ENCODE measurements at places on chromosomes 5 and 9.
A peak's percentile ranks its signal among the peaks of the same experiment; 100 is the strongest.

DNA sequence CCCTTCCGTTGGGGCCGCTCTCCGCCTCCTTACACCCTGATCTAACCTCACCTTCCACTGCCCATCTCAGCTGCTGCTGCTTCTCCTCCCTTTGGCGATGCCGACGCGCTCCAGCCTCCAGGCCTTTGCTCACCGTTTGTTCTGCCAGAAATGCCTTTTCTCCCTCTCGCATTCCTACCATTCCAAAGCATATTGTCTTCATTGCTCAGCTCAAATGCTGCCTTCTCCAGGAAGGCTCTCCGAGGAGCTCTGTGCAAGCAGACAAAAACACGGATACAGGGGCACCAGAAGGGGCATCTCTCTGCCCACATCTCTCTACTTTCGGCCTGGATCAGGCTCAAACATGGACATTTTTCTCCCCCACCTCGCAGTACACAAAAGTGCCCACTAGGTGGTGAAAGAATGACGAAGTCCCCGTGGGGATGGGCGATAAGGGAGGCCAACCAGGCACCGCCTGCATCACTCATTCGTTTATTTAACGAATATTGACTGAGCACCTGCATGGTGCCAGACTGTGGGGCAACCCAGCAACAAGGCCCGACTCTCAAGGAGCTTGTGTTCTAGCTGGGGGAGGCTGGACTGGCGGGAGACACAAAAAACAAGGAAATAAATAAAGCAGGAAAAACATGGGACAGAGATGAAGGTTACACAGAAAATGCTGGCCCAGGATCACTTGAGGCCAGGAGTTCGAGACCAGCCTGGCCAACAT lies 7.3 kb upstream of the GRHPR start:
- peak; percentile 54 for DNase-seq

DNA sequence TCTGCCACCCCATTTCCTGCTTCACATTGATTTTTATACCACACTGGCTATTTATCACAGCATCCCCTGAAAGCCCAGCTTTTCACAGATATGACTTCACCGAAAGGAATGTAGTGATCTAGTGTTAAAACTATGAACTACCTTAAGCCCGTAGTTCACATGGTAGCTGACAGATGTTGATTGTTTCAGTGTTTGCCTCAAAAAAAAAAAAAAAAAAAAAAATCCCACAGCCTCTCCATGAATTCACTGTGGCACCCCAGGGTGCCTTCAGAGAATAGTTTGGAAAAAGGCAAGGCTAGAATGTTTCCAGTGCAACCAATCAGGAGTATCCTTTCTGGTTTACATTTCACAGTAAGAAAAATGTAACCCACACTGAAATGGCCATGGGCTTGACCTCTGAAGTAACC lies 37.1 kb downstream of the GLIS3 start:
- DNase-seq = no peak

DNA sequence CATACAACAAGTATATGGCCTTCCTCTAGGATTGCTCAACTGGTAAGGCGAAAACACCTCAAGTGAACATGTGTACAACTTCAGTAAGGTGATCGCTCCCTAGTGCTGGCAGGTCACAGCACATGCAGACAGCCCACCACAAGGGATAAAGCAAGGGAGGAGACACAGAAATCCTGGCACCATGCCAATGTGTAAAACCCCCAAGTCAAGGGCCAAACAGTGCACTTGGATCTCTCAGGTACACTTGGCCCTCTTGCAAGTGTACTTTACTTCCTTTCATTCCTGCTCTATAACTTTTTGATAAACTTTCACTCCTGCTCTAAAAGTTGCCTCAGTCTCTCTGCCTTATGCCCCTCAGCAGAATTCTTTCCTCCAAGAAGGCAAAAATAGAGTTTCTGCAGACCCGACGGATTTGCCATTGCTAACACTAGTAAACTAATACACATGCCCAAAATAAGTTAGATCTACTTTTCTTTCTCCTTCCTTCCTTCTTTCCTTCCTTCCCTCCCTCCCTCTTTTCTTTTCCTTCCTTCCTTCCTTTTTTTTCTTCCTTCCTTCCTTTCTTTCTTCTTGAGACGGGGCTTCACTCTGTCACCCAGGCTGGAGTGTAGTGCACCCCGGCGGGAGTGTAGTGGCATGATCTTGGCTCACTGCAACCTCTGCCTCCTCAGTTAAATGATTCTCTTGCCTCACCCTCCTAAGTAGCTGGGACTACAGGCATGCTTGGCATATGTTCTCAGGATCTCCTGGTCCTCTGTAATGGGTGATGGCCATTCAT lies 6.8 kb upstream of the LNPEP start:
- no peak for DNase-seq

GRCh38 chr5:11497651-11498050 lies 406.6 kb downstream of the CTNND2 start:
- no peak for DNase-seq

GRCh38 chr9:115756736-115757135 lies 396.9 kb upstream of the PAPPA start:
- DNase-seq = no peak

GRCh38 chr9:133823189-133824105 lies 85.3 kb upstream of the SARDH start:
- no peak for DNase-seq

DNA sequence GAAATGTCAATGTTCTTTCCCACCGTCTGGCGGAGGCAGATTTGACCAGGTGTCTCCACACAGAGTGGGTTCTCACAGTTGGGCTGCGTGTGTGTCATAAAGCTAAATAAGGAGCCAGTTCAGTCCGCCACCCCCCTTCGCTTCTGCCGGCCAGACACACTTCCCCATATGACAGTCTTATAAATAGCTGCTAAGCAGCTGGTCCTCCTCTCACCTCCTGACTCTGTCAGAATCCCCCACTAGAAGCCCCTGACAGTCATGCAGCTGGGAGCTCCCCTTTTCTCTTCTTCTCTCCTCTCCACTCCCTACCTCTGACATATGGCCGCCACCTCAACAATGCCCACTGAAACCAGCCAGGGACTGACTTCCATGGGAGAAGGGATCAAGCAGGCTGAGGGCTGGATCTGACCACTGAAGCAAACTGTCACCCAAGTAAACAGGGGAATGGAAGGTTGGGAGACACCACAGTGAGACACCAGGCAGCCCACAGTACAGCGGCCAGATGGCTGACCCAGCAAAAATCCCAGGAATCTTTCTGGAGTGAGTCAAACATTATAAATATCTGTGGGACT lies 141.9 kb upstream of the EFNA5 start:
- no peak for DNase-seq

DNA sequence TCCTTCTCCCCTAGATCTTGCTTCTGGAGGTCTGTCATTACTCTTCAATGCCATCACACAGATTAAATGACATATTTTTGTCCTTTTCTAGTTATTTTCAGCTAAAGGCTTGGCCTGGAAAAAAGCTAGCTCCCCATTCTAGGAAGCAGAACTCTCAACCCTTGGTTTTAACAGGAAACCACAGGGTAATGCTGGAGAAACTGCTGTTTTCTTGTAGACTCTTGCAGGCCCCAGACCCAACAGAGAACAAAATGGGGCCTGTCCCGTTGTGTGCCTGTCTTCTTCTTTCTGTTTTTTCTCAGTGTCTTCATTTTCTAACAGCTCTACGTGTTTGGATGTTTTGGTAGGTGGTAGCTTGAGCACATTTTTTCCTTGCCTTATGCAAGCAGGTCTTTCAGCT lies 21.5 kb downstream of the DCANP1 start:
- DNase-seq = no peak

DNA sequence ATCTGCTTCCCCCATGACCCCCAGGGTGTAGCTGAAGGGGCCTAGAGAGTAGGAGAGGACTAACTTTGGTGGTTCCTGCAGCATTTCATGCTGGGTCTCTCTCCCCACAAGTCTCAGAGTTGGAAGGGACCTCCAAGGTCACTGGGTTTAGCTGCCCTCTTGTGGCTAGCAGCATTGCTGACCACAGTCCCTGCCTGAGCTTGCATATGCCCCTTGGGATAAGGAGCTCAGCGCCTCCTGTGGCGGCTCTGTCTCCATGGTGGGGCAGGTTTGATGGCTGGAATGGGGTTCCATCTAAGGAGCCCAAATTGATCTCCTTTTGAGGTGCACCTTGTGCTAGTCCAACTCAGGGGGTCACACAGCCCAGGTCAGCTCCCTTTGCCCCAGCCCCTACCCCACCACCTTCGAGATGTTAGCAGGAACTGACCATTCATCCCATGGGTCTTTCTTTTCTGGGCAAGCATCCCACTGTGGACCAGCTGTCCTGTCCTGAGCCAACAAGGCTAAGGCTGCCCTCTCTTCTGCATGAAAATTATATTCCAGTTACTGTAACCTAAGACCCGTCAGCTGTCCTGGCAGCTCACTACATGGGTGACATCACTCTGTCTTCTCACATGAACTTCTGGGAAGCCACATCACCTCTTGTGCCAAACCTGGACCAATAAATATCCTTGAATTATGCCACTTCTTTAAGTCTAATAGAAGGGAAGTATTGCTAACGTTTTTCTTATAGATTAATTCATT lies 196.2 kb downstream of the HSPA4 start:
- no peak for DNase-seq

- DNase-seq = no peak
Measured at GRCh38 chr5:178074266-178074952, 38.9 kb upstream of the N4BP3 start.

DNA sequence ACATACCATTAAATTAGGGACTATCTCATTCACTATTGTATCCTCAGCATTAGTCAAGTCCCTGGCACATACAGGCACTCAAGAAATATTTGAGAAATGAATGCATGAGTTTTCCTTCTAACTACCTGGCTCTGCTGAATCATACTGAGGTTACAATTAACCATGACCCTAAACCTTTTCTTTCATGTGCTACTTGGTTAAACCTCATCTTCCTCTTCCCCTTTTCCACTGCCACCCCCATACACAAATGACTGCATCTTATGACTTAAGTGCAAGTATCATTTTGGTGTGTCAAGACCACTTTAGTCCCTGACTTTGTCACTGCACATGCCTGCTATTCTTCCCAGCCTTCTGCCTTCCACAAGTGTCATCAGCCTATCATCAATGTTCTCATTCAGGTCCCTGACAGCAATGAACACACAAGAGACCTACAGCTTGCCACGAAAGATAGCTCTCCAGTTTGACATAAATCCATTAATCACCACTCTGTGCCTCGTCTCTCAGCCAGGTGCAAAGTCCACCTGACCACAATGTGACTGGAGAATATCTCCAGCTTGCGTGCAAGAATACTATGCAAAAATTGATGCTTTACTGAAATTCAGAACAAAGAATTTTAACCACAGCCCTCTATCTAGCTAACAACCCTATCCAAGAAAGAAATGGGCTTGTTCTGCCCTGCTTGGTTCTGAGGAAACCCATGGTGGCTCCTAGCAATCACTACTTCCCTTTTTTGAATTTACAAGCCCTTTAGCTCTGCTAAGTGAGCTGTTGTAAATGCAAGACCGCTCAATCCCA lies 74.5 kb downstream of the MAPKAP1 start:
- no peak for DNase-seq

DNA sequence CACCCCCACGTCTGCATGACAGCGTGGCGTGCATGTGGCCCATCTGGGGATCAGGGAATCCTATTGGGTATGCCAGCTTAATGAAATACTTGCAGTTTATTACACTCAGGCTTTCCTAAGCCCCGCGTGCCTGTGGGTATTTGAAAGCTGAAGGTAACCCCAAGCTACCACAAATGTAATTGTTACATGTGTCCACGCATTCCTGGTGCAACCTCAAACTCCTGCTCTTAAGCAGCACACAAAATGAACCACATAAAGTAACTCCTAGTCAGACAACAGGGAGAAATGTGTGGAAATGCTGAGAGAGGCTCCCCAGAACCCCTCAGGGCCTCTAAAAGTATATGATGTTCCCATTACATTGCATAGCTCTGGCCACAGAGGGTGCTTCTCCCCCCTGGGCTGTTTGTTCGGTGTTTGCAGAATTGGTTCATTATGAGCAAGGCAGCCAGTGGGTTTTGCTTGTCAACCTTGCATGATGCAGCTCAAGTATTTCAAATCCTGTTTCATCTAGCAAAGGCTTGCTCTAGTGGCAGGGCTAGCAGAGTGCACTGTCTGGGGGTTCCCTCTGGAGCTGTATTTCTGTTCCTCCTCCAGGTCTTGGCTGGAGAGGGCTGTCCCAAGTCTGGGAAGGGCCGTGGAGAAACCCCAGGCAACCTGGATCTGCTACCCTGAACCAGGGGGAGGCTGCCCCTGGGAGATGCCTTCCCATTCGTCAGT lies 1.8 kb upstream of the DCANP1 start:
- DNase-seq = no peak

DNA sequence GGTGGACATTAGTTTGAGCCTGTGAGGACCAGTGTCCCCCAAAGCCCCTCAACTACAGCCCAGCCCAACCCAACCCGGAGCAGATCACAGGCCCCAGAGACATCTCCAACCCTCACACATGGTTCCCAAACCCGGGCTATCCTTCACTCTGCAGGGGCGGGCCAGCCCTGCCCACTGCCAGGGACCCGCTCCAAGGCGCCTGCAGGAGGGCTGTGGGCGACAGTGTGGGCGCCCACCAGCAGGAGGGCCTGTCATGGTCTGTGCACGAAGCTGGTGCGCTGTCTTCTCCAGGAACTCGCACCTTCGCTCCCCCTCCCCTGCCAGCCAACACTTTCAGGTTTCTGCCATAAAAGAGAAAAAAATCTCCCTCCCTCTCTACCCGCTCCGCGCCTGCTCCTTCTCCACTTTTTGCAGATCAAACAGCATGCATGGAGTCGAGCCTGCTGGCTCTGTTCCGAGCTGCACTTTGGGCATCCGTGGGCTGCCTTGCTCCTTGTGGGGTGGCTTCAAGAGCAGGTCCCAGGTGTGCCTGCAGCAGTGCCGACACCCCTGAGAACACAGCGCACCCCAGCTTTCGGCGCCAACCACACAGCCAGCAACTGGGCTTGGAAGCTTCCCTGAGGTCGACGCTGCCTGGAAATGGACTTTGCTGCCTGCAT lies 133.7 kb upstream of the PPP1R26 start:
- no peak for DNase-seq

GRCh38 chr9:99002706-99003105 lies 59.0 kb downstream of the COL15A1 start:
- DNase-seq = no peak

DNA sequence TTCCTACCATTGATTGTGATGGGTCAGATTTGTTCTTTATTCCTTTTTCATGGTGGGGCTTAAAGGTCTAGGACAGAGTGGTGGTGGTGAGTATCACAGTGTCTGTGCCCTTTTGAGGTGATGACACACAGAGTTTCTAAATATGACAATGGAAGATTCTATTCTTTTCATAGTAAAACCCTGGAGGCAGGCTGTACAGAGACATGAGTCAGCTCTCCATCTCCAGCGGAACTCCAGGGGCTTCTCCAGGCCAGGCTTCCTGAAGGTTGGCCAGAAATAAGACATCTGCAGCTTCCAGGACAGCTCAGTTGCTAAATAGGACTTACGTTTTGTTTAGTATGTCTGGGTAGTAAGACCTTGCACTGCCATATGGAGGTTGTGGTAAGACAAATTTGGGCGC lies 229.5 kb downstream of the CD180 start:
- DNase-seq = no peak

DNA sequence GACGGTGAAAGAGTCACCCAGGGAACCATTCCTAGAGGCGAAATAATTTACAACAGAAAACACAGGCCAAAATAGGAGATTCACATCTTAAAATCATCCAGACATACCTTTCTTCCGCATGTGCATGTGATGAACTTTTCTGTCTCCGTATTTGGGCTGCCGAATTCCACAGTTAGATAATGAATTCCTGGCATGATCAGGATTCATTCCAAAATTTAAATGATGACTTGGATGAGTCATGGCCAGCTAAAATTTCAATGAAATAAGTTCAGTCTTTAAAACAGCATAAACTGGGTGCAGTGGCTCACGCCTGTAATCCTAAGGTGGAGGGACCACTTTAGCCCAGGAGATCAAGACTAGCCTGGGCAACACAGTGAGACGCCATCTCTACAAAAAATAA lies 82.7 kb downstream of the DROSHA start:
- no peak for DNase-seq

- DNase-seq = no peak
Measured at GRCh38 chr9:119794836-119795235, 425.6 kb upstream of the BRINP1 start.
